Stimulated activated CD8-positive, alpha-beta memory T cell treated with anti-CD3 and anti-CD28 coated beads, Interleukin-15, amount 100 ng/mL, for 4 hours (primary cell): ENCODE measurements at places on chromosomes 2 and 18.

- DNase-seq: no peak
Measured at GRCh38 chr2:213238753-213239495, 45.3 kb upstream of the SPAG16 start.

- DNase-seq: no peak
Measured at GRCh38 chr2:127675331-127676261, at the start of gene LIMS2. Gene LIMS2 (minus strand): TSS chr2:127675530. CDS start chr2:127675024, 506 bp downstream.

DNA sequence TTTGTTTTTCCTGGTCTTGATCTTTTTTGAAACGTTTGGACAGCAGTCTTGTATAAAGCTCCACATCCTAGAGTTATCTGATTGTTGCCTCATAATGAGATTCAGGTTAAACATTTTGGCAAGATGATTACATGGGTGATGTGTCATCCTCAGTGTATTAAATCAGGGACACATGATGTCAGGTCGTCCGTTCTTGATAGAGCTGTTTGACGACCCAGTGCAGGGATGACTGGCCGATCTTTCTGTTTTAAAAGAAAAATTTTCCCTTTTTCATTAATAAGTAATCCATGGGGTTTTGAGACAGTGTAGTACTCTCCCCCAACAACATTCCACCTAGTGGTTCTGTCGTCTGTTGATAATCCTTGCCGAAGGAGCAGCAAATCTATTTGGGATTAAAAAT, 44.5 kb upstream of the SERPINB2 start:
- no peak for DNase-seq

DNA sequence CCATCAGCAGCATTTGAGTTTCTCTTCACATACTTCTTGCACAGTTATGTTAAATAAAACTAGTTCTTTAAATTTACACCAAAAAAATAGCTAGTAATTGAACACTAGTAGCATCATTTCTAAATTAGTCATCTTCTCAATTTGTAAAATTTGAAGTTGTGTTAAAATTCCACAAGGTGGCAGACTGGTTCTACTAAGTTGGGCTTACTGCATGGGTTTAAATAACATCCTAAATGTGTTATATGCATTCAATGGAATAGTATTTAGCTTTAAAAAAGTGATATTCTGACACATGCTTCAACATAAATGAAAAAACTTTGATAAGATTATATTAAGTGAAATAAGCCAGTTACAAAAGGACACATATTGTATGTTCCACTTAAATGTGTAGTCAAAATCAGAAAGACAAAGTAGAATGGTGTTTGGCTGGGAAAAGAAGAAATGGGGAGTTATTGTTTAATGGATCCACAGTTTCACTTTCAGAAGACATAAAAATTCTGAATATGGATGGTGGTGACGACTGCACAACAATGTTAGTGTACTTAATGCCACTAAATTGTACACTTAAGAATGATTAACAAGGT, 28.7 kb upstream of the RPRD1A start:
- DNase-seq: no peak

DNA sequence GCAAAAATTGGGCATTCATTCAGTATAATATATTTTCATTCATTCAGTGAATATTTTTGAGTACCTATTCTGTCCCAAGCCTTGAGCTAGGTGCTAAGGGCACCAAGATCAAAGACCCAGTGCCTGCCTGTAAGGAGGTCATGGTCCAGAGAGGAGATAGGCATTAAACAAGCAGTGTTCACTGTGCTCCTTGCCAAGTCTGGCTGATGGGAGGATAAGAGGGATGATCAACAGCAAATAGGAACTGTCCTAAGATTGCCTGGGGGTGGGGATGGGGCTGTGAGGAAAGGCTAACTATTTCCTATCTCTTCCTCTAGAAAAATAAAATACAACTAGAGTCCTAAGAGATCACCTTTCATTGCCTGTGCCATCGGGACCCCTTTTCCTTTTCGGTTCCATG, 60.4 kb downstream of the SETBP1 start:
- no peak for DNase-seq

DNA sequence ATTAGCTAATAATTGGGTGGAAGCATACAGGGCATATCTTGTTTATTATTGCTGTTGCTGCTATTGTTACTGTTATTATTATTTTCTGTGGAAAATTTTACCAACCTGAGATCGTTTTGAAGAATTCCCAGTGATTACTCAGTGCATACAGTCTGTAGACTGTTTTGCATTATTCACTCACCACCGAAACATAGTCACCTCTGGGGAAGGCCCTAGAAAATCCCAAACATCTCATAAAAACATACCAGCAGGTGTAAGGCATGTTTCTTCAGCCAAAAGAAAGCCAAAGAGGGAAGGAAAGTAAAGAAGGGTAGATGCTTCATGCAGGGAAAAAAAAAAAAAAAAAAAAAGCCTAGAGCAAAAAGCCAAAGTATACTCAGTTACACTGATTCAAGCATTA, 647.7 kb downstream of the BCL11A start:
- no peak for DNase-seq

- no peak for DNase-seq
Measured at GRCh38 chr2:101883860-101884259, 107.9 kb upstream of the IL1R2 start.

DNA sequence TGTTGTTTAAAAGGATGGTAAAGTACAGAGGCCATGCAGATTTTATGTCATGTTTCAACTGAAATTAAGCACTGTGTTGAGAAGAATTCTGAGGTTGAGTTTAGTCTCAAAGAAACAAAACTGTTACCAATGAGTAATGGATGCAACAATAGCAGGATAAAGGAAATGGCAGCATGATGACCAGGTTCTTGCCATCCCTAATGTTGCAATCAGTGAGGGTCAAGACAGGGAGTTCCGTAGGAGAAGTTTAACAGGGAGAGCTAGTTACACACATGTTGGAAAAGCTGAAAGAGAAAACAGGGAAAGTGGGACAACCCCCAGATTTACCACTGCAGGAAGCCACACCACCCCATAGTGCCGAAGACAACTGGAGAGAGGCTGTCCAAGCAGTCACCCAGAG, 343.8 kb upstream of the EPHA4 start:
- DNase-seq: no peak

- no peak for DNase-seq
Measured at GRCh38 chr2:98772536-98772935, 41.6 kb upstream of the MGAT4A start.
